ENCODE measurements at places on chromosomes 13 and 19.
A peak's percentile ranks its signal among the peaks of the same experiment; 100 is the strongest.

DNA sequence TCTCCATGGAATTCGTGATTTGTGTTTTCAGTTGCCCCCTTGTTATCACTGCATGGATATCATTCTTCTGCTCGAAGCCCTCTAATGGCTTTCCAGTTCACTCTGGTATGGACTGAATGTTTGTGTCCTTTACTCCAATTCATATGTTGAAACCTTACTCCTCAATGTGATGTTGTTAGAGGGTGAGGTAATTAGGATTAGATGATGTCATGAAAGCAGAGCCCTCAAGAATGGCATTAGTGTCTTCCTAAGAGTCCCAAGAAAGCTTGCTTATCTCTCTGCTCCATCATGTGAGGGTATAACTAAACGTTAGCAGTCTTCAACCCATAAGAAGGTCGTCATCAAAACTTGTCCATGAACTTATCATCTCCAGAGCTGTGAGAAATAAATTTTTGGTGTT lies 1626.3 kb upstream of the MIR17HG start:
- DNase-seq: no peak

GRCh38 chr19:55015126-55015525 lies 22.9 kb downstream of the GP6 start:
- no peak for DNase-seq

DNA sequence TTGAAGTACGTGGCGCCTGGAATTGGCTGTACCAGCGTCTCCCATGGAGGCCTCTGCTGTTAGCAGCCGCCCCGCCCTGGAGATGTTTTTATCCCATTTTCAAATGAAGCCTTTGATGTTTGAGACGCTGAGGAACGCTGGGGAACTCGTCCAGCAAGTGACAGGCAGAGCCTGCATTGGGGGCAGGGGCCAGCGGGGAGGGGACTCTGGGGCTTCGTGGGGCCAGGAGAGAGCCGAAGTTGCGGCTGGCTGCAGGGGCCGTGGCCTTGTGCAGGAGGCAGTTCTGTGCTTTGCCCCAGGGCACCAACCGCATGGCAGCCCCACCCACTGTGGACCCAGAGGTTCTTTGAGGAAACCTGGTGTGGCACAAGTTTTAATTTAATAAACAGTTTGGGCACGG lies 13.5 kb downstream of the SPPL2B start:
- no peak for DNase-seq

DNA sequence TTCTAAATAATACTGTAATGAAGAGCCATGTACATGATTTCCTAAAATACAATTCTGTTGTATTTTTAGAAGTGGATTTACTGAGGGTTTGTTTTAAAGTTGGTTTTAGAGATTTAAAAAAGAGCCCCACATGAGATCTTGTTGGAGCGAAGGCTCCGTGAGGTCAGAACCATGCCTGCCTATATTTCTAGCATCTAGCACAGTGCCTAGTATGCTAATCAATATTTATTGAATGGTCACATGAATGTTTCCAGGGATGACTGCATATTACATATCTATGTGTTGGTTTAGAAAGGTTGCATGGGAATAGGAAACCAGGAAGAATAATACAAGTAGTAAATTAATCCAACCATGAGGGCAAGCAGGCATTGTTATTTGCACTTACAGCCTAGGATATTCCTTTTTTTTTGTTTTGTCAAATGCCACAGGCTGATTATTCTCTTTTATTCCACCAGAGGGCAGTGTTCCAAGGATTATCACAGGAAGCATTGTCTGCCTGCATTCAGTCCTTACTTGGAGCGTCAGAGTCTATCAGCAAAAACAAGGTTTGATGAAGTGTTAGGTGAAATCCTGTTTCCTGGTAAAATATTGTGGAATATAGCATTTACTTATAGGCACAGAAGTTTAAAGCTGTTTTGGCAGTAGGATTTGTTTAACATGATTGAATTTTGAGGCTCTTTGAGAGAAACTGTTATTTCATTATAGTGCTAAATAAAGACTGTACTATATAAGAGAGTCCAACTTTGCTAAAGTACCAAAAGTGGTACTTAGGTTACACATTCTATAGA lies 46.8 kb downstream of the COG3 start:
- DNase-seq: peak; percentile 19

DNA sequence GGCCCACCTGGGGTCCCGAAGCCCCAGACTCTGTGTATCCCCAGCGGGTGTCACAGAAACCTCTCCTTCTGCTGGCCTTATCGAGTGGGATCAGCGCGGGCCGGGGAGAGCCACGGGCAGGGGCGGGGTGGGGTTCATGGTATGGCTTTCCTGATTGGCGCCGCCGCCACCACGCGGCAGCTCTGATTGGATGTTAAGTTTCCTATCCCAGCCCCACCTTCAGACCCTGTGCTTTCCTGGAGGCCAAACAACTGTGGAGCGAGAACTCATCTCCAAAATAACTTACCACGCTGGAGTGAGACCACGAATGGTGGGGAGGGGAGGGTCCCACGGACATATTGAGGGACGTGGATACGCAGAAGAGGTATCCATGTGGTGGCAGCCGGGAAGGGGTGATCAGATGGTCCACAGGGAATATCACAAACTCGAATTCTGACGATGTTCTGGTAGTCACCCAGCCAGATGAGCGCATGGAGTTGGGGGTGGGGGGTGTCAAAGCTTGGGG lies 1.0 kb upstream of the ICAM5 start:
- peak; percentile 46 for DNase-seq
